ENCODE measurements at places on chromosomes 1 and 21. TPM values are rescaled to one million over a fixed set of nuclear protein-coding genes. Genes with fewer than 3 reads are reported as not detected.

The ADAM30 gene
- total RNA-seq: not detected

The SPRR5 gene
- not detected for total RNA-seq

The C8A gene
- not detected for total RNA-seq

The CHIA gene
- total RNA-seq: not detected

The FBXO2 gene
- total RNA-seq: 0.32 TPM

The ESRRG gene
- total RNA-seq: not detected

The E2F2 gene
- 2.0 TPM for total RNA-seq

The KRTAP27-1 gene
- not detected for total RNA-seq

The HSPA6 gene
- total RNA-seq: 0.30 TPM

The USH2A gene
- total RNA-seq: not detected

The PIGR gene
- not detected for total RNA-seq

The DMBX1 gene
- not detected for total RNA-seq

The CELF3 gene
- not detected for total RNA-seq

The HES3 gene
- not detected for total RNA-seq

The ASTN1 gene
- total RNA-seq: not detected

The LCE3D gene
- not detected for total RNA-seq

The NUP210L gene
- not detected for total RNA-seq

The SOX13 gene
- total RNA-seq: 27.7 TPM

The SLC44A5 gene
- 2.9 TPM for total RNA-seq

The SLC9C2 gene
- not detected for total RNA-seq

The TMEM9 gene
- total RNA-seq: 66.9 TPM

The MTMR11 gene
- total RNA-seq: 4.9 TPM

The PLPP3 gene
- 23.4 TPM for total RNA-seq

The PAQR6 gene
- total RNA-seq: under 0.01 TPM

The ZNF669 gene
- total RNA-seq: 12.0 TPM

The PRPF38B gene
- total RNA-seq: 15.8 TPM

The NLRP3 gene
- total RNA-seq: 2.6 TPM

The LCE1C gene
- not detected for total RNA-seq

The SPATA46 gene
- not detected for total RNA-seq

The ARTN gene
- total RNA-seq: 0.15 TPM

The CR1L gene
- not detected for total RNA-seq

The LEFTY1 gene
- under 0.01 TPM for total RNA-seq

The C8B gene
- total RNA-seq: not detected

The RNU11 gene
- not detected for total RNA-seq

The CR2 gene
- not detected for total RNA-seq

The OR2T27 gene
- not detected for total RNA-seq

The CTSK gene
- total RNA-seq: 1.9 TPM

The APCS gene
- not detected for total RNA-seq

Data from epithelial cell of umbilical artery (primary cell).